ENCODE measurements at places on chromosomes 7 and 10.

DNA sequence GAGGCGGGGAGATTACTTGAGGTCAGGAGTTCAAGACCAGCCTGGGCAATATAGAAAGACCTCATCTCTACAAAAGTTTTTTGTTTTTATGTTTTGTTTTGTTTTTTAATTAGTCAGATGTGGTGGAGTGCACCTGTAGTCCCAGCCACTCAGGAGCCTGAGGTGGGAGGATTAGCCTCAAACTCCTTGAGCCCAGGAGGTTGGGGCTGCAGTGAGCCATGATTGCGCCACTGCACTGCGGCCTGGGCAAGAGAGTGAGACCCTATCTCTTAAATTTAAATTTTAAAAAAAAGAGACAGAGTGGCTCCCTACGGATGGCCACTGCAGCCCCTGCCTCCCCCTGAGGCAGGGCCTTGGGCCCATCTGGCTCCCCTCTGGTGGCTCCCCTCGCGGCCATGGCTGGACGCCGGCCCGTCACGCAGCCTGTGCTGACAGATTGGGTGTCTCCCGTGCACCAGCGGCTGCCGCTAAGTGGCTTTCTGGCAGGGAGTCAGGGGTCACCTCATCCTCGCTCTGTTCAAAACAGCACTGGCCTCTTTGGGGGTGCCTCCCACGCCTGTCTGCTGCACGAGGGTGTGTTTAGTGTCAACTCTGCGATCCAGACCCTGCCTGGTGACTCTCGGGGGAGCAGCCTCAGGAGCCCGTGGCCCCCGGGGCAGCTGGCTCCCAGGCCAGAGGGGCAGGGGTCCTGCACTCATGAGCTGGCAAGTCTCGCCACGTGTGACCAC, 44.4 kb upstream of the ELN start:
- no peak for DNase-seq

DNA sequence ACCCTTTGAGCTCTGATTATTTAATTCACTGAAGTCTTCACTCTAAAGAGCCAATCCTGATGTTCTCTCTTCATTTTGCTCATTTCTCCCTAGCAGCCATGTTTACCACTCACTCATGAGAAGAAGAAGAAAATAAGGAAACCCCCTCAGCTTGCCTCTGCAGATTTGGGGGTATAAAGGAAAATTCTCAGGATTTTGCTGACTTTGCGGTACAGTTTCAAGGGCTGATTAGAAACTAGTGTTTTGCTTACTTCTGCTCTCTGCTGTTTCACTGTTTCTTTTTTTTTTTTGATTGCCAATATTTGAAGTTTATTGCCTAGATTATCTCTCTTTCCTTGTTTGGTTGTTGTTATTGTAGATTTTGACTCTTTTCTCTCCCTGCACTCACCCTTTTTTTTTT, 23.4 kb downstream of the PCBD1 start:
- no peak for DNase-seq

- no peak for DNase-seq
These were observed 11.6 kb upstream of the TYSND1 start for GRCh38 chr10:70158113-70158512.

DNA sequence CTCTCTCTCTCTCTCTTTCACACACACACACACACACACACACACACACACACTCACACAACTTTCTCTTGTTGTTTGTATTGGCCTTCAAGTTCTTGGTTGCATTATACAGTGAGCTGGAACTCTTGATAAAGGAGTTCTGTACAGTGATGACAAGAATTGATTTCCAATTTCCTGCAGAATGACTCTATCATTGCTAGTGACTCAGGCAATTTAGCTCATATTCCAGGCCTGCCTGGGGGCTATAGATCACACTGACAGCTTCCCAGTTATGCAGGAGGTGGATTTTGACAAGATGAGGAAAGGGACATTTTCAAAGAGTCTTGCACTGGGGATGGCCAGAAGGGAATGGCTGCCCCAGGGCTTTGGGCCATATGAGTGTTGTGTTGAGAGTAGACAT, 508.8 kb downstream of the TYW1 start:
- DNase-seq: no peak

DNA sequence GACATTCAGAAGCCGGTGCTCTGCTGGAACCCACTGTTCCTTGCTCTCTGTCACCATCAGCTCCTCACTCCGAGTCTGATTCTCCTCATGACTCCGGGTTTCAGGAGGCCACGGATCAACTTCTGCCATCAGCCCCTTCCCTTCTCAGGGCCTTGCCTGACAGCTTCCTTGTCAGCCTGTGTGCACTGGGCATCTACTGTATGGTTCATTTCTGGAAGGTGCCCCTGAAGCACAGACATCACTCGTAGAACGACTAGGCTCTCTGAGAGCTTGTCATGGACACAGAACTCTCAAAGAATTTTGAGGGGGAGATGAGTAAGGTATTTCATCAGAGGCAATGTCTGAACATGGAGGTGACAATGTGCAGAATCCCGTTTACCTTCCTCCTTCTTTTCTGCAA, 396.1 kb downstream of the TNS3 start:
- no peak for DNase-seq

Data from SJSA1 (cell line).